ENCODE measurements at places on chromosomes 2 and 18.

- peak; percentile 50 for DNase-seq
These were observed 139.4 kb downstream of the AKAIN1 start for GRCh38 chr18:5057386-5058348.

GRCh38 chr2:164495491-164496223, 125.6 kb downstream of the GRB14 start:
- DNase-seq: peak; percentile 43

- DNase-seq: no peak
These were observed 242.5 kb downstream of the RPIA start for GRCh38 chr2:88933980-88934379.

- no peak for DNase-seq
These were observed 170.4 kb upstream of the FN1 start for GRCh38 chr2:215606219-215606618.

DNA sequence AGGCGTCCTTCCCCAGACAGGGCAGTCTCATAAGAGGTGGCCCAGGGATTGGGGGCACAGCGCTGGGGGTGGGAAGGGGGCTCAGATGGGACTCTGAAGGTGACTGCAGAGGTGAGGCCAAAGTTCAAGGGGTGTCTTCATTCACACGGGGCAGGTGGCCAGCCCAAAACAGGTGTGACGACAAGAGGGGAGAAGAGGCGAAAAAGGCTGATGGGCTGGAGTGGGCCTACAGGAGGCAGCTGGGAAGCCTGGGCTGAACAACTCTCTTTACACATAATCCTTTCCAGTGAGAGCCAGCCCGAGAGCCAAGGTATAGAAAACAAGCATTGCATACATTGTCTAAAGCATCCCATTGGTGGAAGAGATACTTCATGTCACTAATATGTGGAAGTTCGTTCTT, 130.9 kb upstream of the ASB18 start:
- DNase-seq: no peak

DNA sequence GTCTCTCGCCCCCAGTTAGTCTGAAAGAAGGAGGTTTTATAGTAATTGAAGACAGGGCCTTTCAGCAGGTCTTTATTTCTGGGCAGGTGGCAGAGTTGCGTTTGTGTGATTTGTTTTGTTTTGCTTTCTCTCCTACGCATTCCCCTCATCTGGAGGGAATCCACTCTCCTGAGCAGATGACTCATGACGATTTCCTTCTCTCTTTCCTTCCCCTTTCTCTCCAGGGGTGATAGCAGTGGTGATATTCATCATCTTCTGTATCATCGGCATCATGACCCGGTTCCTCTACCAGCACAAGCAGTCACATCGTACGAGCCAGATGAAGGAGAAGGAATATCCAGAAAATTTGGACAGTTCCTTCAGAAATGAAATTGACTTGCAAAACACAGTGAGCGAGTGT, 888.8 kb downstream of the CNTNAP5 start:
- DNase-seq: no peak

DNA sequence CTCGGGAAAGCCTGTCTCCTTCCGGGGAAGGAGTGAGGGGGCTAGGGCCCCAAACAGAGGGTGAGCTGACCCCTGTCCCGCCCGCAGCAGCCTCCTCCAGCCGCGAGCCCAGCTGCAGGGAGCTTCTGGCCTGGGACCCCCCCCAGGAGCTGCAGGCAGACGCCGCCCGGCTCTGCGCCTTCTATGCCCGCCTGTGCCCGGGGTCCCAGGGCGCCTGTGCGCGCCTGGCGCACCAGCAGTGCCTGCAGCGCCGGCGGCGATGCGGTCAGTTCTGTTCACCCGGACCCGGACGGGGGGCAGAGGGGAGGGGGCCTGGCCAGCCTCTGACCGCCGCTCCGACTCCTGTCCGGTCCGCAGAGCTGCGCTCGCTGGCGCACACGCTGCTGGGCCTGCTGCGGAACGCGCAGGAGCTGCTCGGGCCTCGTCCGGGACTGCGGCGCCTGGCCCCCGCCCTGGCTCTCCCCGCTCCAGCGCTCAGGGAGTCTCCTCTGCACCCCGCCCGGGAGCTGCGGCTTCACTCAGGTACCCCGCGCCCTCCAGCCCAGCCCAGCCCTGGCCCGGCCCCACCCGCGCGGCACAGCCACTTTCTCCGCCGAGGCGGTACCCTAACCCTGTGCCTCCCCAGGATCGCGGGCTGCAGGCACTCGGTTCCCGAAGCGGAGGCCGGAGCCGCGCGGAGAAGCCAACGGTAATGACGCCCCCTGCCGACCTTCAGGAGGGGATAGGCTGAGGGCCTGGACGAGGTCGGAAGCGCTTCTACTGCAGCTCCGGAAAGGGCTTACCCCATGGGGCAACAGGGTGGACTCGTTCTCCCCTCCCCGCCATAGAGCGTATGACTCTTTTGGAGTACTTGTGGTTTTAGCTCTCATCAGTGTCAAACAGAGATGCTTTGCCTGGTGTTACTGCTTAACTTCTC, 2.0 kb upstream of the CHRND start:
- peak; percentile 23 for DNase-seq

- DNase-seq: no peak
These were observed 168.5 kb upstream of the ZSWIM2 start for GRCh38 chr2:187017438-187017837.

DNA sequence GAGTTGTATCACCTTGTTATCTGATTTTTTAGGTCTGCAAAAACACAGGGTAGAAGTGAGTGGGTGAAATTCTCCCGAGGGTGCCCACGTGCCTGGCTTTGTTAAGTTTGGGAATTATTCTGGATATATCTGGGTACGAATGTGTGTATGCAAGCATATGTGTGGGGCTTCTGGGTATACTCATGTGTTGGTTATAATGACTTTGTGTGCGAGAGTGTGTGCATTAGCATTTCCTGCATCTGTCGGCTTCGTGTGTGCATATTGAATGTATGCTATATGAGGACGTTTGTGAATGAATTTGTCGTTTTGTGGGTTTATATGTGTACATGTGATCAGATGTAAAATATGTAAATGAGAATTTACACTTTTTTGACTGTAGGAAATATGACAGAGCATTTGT, 13.8 kb upstream of the DNAJC27 start:
- DNase-seq: no peak

GRCh38 chr18:50297621-50298442, 10.3 kb upstream of the CXXC1 start:
- DNase-seq: no peak

DNA sequence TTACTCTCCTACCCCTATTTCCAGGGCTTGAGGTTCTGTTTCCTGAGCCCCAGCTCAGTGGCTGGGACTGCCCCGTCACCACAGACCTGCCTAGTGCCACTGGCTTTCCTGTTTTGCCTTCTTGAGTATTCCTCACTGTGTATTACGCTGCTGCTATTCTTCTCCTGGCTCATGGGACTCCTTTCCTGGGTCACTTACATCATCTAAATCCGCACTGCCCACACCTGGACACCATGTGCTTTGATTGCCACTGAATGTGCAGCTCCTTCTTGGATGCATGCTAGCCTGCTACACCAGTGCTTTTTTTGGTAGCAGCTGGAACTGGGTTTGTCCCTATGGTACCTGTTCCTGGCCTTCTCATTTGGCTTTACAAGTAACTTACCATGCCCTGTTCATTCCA, 96.6 kb upstream of the PTPRM start:
- DNase-seq: no peak

- DNase-seq: peak; percentile 52
These were observed 18.6 kb downstream of the LYPD1 start for GRCh38 chr2:132651115-132652045.

GRCh38 chr2:186695081-186695756, 1.4 kb downstream of the FAM171B start:
- DNase-seq: peak; percentile 24

DNA sequence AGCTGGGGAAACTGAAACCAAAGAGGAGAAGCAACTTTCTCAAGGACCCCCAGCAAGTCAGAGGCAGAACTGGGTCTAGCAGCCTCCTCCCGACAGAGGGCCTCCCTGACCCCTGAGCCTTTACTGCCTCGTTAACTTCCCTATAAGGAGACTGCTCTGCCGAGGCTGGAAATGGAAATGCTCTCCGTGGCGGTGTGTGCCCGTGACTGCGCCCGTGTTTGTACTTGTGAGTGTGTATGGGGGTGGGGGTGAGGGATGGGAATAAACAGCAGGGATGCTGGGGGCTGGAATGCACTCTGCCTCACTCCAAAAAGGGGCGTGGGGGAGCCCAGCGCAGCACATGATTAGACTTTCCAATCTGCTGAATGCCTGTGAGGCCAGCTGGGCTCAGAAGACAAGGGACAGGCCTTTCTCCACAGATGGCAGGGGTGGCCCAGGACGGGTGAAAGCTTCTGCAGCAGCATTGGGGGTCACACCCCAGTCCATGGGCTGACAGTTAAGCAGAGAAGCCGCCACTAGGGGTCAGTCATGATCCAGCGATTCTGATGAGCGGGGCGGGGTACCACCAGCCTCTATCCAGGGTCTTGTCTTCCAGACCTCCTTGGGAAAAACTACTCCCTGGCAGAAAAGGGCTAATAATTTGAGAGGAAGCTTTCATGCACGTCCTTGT, 26.8 kb downstream of the MPHOSPH10 start:
- DNase-seq: peak; percentile 27

- no peak for DNase-seq
These were observed 251.7 kb downstream of the CYRIA start for GRCh38 chr2:16413947-16414346.

GRCh38 chr2:13015532-13016320, 299.0 kb downstream of the TRIB2 start:
- DNase-seq: no peak

DNA sequence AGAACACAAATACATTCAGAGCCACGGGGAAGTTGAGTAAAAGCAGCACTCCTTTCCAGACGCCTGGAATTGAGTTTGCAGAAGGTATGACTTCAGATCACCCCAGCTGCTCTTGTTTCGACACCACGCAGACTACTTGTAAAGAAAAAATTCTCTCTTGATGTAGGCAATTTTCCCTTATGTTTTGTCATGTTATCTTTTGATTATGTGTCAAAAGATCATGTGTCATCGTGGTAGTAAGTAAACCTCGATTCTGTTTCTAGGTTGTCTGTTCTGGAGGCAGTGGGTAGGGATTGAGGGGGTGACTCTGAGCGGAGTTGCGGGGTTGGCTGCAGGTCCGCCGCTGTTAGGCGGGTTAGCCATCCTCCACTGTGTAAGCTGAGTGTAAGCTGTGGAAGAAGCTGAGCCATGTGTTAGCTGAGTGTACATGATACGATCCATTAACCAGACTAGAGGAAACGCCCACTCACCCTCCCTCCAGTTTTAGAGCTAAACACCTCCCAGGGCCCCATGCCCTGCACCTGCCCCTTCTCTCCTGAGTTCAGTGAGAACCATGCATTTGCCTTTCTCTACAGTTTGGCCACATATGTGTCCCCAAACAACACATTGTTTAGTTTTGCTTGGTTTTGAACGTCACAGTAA, 181.8 kb downstream of the SNTG2 start:
- DNase-seq: no peak

GRCh38 chr2:233075141-233075965, 15.2 kb downstream of the INPP5D start:
- no peak for DNase-seq

DNA sequence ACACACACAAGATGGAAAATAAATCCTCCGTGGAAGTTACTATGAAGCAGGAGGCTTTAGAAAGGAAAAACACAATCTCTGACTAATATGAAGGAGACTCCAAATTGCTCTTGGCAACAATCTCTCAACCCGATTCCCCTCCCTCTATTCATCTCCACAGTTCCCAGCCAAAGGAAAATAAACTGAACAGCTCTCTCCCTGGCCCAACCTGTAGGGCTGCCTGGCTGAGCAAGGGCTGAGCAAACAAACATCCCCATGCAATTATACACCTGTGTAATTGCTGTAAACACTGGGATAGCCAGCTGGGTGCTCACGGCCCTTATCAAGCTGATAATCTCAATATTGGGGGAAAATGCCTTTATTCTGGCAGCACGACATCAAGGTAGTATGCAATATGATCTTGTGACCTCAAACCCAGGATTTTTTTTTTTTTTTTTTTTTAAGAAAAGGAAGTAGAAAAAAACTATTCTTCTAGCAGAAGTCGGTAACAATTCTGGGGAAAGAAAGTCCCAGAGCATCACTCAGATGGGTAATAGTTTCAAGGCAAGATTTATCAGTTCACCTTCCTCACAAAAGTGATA, 203.3 kb upstream of the SMAD2 start:
- DNase-seq: peak; percentile 36

DNA sequence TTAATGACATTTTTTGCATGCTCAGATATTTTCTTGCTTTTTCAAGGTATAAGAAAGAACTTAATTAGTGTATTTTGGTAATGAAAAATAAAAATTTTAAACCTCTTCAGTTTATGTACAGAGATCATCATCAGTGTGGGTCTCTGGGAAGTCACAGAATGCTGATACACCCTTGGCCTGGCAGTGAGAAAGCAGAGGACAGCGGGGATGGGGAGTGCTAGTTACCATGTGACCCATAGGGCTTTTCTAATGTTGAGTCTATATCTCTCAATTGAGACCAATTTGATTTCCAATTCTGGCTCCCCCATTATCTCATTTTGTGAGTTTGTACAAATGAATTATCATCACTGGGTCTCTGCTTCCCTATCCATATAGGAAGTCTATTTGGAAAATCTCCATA, 305.7 kb downstream of the CYRIA start:
- no peak for DNase-seq

DNA sequence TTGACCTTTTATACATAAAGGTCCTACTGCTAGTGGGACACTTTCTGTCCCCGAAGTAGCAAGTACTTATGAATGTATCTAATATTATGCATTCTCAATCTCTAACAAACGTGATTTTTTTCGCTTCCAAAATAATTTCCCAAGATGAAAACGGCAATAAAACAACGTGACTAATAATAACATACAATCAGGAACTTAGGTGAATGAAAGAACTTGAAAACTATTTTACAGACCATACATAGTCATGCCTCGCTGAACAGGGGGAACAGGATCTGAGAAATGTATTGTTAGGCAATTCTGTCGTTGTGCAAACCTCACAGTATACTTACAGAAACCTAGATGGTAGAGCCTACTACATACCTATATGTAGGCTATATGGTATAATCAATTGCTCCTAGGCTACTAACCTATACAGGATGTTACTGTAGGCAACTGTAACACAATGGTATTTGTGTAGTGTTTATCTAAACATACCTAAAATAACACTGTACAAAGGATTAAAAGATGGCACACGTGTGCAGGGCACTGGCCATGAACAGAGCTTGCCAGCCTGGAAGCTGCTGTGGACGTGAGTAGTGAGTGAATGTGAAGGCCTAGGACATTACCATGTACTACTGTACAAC, 2.5 kb downstream of the RTN4 start:
- peak; percentile 37 for DNase-seq

DNA sequence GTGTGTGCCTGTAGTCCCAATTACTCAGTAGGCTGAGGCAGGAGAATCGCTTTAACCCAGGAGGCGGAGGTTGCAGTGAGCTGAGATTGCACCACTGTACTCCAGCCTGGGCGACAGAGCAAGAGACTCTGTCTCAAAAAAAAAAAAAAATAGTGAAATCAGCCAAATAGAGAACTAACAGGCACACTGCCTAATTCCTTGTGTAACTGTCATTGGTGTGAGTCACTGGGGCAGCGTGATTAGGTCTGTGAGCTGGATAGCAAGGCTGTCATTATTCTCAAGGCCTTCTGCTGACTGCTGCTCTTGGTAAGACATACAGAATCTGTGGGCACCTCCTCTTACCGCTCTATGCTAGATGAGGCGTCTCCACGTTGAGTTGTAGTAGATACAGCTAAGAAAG, 270.3 kb downstream of the NEDD4L start:
- DNase-seq: peak; percentile 62
